NCI-H2107 (cell line): ENCODE measurements at places on chromosomes 3 and 15.

GRCh38 chr3:30600572-30600971 lies 5.8 kb upstream of the TGFBR2 start:
- DNase-seq, result no peak

DNA sequence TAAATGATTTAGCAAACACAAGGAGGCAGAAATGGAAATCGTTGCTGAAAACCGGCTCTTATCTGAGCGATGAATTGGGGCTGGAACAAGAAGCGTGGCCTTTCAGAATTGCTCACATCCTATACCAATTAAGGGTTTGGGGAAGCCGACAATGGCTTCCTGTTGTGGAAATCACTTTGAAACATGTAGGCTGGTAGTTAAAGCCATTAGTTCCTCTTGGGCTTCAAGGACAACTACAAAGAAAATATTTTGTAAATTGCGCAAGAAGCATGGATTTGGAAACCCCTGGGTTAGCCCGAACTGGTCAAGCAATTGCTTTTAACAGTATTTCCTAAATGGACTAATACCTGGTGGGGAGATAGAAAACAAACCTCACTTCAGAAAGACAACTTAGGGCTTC lies 182.4 kb downstream of the ADAMTS9 start:
- DNase-seq, result no peak

GRCh38 chr3:170999737-171000242 lies 26.7 kb downstream of the SLC2A2 start:
- no peak for DNase-seq

DNA sequence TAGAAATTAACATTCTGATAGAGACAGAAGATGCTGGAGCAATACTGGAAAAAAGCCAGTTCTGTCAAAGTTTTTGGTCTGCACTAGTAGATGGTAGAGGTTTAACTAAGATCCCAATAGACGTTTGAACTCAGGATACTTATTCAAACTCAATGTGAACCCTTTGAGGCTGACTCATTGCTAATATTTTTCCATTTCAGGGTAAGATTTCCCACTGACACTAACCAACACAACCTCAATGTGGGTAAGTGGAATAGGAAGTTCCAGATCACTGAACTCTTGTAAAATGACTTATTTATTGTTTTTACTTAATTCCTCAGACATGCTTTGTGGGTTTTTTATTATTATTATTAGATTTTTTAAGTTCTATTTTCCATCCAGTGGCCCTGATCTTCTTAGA lies 1024.8 kb downstream of the EPHA3 start:
- DNase-seq, result no peak

GRCh38 chr3:56370991-56371775 lies 97.1 kb downstream of the ERC2 start:
- DNase-seq, result no peak

- DNase-seq, result peak; percentile 48
These were observed 98.0 kb downstream of the USP13 start for GRCh38 chr3:179750720-179751328.

DNA sequence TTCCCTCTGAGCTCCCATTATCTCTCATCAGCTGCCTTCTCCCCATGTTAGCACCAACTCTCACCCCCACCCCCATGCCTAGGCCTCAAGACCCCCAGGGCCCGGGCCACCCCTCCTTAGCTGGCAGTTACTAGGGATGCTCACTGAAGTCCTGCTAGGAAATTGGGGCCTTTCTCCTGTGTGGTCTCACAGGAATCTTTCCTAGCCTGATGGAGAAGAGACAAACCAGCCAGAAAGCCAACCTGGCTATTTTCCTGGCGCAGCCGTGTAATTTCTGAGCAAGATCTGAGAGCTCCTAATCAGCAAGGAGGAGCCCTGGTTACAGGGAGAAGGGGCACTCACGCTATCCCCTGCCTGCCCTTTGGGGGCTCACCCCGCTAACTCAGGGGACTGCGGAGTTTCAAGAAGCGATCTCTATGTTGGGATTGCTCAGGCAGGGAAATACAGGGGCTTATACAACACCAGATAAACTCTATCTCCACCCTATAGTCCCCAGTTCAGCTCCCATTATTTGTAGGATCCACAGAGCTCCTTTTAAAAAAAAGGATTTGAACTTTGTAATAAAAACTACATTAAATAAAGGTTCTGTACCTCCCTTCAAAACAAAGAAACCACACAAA lies 25.2 kb downstream of the NR2F2 start:
- DNase-seq, result no peak

DNA sequence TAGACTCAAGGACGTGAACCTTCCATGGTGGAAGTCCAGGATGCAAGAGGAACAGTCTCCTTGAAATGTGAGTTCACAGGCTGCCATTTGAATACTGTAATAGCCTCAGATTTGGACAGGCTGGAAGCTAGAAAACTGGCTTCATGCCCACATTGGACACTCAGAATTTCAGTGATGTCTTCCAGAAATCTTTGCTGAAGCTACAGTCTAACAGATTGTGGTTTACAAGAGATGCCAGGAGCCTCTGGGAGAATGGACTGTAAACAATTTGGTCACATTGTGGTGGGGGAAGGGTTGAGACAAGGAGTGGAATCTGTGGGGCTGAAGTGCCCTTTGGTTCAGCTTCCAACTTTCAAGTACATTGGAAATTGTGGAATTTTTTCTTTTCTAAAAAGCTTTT lies 252.0 kb upstream of the PROK2 start:
- DNase-seq, result no peak

GRCh38 chr3:196706327-196706726 lies 5.7 kb downstream of the CEP19 start:
- DNase-seq, result no peak
